Neural crest cell (in vitro differentiated cells): ENCODE measurements at places on chromosomes 11 and 22. TPM values are rescaled to one million over a fixed set of nuclear protein-coding genes. Genes with fewer than 3 reads are reported as not detected.

Gene SMC1B
- not detected in 2 replicates for total RNA-seq

Gene FAM111B
- total RNA-seq: 35.1 and 35.4 TPM in 2 replicates

Gene TRIM29
- total RNA-seq: not detected in 2 replicates

Gene SAAL1
- total RNA-seq: 50.2 and 56.4 TPM in 2 replicates

Gene LMNTD2
- 1.8 and 2.2 TPM in 2 replicates for total RNA-seq

Gene IL17RA
- 7.1 and 8.0 TPM in 2 replicates for total RNA-seq

Gene HIC2
- 44.2 and 44.3 TPM in 2 replicates for total RNA-seq

Gene APOL6
- total RNA-seq: 0.02 TPM in 1 of 2 replicates, not detected in the other

Gene RIMBP3C
- total RNA-seq: 1.0 and 1.4 TPM in 2 replicates

Gene PDE2A
- total RNA-seq: 2.0 and 3.0 TPM in 2 replicates

Gene CD3E
- total RNA-seq: not detected in 2 replicates

Gene HEPACAM
- total RNA-seq: 0.11 TPM in 1 of 2 replicates, not detected in the other

Gene PRG3
- total RNA-seq: not detected in 2 replicates

Gene BMAL1
- total RNA-seq: 5.1 and 6.8 TPM in 2 replicates

Gene XKR3
- not detected in 2 replicates for total RNA-seq

Gene TMPRSS6
- total RNA-seq: not detected in 2 replicates

Gene TEX12
- 0.41 TPM in 1 of 2 replicates, not detected in the other for total RNA-seq

Gene OR4D5
- not detected in 2 replicates for total RNA-seq

Gene VWCE
- total RNA-seq: 42.0 and 42.1 TPM in 2 replicates

Gene C11orf86
- total RNA-seq: not detected in 2 replicates

Gene SLC39A13
- total RNA-seq: 34.5 and 36.0 TPM in 2 replicates

Gene TTC28
- 60.8 and 65.4 TPM in 2 replicates for total RNA-seq

Gene ASPHD2
- total RNA-seq: 4.5 and 4.9 TPM in 2 replicates

Gene GP1BB
- 4.6 and 4.8 TPM in 2 replicates for total RNA-seq

Gene JAML
- not detected in 2 replicates for total RNA-seq

Gene FIBIN
- total RNA-seq: 0.30 and 0.44 TPM in 2 replicates

Gene TRIM49
- total RNA-seq: not detected in 2 replicates

Gene ENTHD1
- total RNA-seq: not detected in 2 replicates

Gene ALDH3B2
- total RNA-seq: not detected in 2 replicates
